ENCODE measurements at places on chromosomes 3 and 15.
A peak's percentile ranks its signal among the peaks of the same experiment; 100 is the strongest.

GRCh38 chr3:128763967-128764366, 38.0 kb downstream of the RAB7A start:
- DNase-seq = no peak

DNA sequence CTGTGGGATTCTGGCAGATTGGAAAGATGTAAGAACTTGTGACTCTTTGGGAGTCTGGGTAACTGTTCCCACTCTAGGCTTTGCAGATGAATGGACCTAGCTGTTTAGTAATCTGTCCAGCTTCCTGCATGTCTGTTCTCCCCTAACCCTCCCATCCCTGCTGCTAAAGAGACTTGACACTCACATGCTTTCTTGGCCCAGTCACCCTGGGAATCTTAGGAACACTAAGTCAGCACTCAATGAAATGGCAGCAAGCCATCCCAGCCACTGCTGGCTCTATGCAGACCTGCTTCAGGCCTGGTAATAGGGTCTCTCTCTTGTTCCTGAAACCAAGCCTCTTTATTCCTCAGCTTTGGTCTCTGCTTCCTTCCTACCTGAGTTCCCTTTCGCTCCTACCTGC, 63.7 kb upstream of the THSD4 start:
- no peak for DNase-seq

DNA sequence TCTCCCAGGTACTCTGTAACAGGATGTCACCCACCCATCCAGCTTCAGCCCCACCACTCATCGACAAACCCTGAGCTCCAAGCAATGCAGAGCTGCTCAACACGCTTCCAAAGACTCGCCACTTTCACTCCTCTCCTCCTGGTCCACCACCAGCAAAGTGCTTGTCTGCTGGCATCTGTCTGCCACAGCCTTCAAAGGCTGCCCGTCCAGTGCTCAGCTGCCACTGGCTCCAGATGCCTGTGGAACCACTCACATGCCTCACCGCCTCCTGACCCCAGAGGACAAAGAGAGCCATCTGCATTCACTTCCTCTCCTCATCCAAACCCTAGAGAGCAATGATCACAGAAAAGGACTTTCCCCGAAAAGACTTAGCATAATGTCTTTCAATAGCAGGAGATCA, 109.5 kb upstream of the OCA2 start:
- no peak for DNase-seq

DNA sequence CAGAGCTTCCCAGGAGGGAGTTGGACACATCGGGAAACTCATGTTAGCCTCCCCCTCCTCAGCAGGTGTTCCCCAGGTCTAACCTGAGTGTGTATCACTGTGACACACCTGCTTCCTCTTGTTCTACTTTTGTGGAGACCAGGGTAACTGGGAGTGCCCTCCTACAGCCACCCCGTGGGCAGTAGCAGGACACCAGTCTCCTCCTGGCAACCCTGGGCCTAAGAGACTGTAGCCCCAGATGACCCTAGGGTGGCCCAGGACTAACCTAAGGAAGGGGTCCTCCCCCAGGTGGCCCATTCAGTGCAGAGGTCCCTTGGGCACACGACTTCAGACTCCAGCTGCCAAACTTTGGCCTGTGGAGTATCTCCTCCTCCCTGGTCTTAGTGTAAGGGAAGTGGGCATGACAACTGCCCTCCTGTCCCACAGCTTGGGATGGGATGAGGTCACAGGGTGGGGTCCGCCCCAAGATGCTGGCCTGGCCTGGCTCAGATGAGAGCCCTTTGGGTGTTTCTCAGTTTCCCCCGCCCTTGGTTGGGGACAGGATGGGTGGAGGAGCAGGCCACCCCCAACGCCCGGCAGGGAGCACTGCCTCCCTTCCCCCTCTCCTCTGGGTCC, 4.8 kb downstream of the CSK start:
- no peak for DNase-seq

- no peak for DNase-seq
These were observed 13.0 kb downstream of the CYP1A1 start for GRCh38 chr15:74712311-74712710.

DNA sequence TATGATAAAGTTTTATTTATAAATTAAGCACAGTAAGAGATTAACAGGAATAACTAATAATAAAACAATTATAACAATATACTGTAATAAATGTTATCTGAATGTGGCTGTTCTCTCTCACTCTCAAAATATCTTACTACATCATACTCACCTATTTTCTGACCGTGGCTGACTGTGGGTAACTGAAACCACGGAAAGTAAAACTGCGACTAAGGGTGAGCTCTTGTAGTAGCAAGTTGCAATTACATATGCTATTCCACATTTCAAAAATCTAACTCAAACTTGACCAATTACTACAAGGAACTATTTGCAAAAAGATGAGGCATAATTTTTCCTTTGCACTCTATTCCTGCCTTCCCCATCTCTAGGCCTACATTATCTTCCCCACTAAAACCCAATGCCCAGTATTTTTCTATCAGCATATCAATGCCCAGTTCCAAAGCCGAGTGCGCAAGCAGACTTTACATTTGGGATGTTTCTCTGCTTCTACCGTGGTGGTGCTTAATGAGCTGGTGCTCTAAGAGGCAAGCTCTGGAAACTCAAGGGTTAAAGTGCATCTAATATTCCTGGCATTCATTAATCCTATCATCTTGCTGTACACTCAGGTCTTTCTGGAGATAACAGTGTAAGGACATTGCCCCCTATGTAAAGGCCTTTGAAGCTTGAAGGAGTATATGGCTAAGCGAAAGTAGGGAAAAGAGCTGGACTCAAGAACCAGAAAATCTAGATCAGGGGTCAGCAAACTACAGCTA, 6.7 kb downstream of the PCYT1A start:
- DNase-seq = no peak

- DNase-seq = no peak
These were observed 12.5 kb downstream of the ZPLD1 start for GRCh38 chr3:102447272-102447671.

DNA sequence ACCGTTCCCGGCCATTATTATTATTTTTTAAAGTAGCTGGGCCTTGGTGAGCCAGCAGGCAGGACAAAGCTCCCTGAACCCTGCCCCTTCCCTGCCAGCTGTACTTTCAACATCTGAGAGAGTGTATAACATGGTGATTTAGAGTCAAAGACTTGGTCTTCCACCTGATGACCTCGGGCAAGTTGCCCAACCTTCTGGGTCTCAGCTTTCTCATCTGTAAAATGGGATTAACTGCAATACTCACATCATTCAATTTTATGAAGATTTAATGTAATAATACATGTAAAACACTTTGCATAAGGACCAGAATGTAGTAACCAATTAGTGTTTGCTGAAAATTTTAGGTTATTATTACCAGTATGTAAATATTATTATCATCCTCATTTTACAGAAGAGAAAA, 11.9 kb upstream of the TRH start:
- no peak for DNase-seq

- no peak for DNase-seq
These were observed 1.9 kb downstream of the RTP4 start for GRCh38 chr3:187370051-187370450.

DNA sequence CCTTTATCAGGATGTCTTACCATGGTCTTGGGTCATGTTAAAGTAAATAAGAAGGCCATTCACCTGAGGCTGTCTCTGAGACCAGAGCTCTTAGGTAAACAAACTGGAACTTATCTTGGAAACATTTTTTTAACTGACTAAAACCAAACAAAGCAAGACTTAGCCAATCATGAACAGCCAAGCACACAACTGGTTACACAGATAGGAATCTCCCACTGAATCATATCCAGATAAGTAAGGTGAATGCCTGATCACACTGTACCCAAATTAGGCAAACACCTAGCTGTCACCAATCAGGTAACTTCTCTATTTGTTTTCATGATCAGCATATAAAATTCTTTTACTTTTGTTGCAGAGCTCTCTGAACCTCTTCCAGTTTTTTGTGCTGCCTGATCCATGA, 205.4 kb downstream of the CNTN3 start:
- no peak for DNase-seq

- DNase-seq = no peak
These were observed 27.5 kb upstream of the DENND4A start for GRCh38 chr15:65819563-65819960.

GRCh38 chr15:83571820-83572707, 81.9 kb upstream of the ADAMTSL3 start:
- no peak for DNase-seq

- no peak for DNase-seq
These were observed 434.5 kb upstream of the RGMA start for GRCh38 chr15:93523481-93523880.

- no peak for DNase-seq
These were observed 155.2 kb upstream of the CGNL1 start for GRCh38 chr15:57221134-57221533.

GRCh38 chr3:127652246-127652995, 20.3 kb upstream of the ABTB1 start:
- DNase-seq = no peak

GRCh38 chr3:61595288-61595687, 33.9 kb downstream of the PTPRG start:
- no peak for DNase-seq

DNA sequence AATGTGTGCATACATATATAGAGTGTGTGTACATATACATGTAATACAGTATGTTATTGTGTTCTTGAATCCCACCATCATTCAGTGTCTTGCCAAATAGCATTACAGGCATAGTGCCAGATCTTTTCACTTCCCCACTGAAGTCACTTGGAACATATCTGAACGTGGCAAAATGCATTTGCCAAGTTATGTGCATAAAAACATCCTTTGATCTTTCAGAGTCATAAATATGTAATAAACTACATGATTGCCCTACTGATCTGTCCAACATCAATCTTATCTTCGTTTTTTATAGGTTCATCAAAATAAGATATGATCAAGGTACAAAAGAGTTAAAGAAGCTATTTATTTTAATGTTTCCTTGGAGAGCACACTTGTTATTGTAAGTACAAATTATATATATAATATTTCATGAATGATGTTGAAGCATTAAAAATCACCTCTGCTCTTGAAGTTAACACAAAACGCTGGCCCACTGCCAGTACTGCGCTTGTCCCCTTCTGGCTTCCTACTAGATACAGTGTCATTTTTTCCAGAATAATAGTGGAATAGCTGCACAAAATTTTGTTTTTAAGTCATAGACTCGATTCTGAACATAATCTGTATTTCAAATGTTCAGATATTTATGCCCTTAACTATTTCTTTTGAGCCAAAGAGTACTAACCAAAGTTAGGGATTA, 549.5 kb upstream of the ARRDC4 start:
- no peak for DNase-seq

DNA sequence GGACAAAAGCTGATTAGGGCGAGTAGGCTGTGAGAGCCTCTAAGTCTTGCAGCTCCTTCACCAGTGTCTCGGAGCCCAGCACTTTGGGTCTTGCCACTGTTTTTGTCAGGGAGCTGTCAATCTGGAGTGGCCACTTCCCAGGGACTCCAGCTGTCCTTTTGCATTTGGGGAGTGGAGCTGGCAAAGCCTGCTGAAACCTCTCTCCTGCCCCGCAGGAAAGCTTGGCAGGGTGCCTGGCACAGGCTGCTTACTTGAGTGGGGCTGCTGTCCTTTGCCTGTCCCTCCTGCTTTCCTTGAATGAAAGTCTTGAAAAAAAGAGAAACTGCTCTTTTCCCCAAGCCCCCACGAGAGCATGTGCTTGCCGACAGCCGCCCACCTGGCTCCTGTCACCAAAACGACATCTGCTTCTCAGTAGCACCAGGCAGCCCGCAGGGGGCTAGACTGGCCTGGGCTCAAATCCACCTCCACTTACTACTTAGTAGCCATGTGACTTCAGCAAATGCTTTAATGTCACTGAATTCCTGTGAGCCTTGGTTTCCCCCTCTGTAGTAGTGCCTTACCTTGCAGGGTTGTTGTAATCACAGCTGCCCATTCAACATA, 13.7 kb downstream of the USP13 start:
- no peak for DNase-seq

- no peak for DNase-seq
These were observed 50.6 kb upstream of the SLC7A14 start for GRCh38 chr3:170636400-170636973.

GRCh38 chr15:39180030-39180429, 400.8 kb upstream of the THBS1 start:
- DNase-seq = no peak

- no peak for DNase-seq
These were observed 5.3 kb downstream of the DPP8 start for GRCh38 chr15:65512189-65512588.

GRCh38 chr3:195271410-195272243, 668 bp upstream of the XXYLT1 start:
- DNase-seq = peak; percentile 78

DNA sequence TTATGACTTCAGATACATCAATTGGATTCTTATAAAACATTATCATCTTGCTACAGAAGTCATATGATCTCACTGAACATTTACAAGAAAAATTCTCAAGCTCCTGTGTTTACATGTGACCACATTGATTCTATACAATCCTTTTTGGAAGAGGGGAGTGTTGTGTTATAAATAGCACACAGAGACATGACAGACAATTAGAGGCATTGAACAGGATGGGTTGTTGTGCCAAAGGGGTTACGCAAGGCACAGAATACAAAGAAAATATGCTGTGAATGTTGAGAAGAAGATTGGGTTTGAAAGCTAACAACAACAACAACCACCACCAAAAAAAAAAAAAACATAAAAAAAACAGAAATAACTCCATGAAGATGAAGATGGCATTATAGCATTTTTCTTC, 32.5 kb upstream of the TBL1XR1 start:
- DNase-seq = no peak

- no peak for DNase-seq
These were observed 526 bp downstream of the RMDN3 start for GRCh38 chr15:40754574-40754882.

DNA sequence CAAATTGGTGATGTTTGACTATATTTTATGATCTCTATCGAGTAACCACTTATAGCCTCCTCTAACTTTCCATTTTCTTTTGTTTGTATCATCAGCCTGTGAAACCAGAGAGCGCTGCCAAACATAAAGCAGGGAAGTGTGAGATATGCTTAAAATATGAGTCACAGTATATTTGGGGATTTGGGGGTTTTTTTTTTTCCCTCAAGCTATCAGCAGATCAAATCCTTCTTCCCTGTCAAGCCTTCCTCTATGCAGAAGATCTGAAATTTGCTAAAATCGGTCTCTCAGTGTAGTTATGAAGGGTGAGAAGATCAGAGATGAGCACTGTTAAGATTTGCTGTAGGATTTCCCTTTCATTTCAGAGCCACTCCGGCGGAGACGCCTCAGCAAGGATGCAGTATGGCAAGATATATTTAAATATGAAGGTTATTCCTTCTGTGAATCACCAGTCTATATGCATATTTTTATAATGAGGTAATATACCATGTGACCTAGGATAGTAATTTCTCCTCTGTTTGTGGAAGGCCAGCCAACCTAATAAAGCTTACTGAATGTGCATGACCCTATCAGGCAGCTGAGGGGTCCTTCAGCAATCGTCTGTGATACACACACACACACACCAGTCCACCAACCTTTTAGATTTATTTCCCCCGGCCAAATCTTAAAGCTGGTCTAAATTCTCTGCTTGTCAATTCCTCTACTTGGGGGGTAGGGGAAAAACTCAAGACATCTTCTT, 474.1 kb downstream of the FOXP1 start:
- DNase-seq = no peak

Measured in T-helper 17 cell (primary cell).